ENCODE measurements at places on chromosomes 16 and 17. TPM values are rescaled to one million over a fixed set of nuclear protein-coding genes. Genes with fewer than 3 reads are reported as not detected.

The ITGAL gene
- total RNA-seq, result 2.7 TPM

The SLC2A4 gene
- total RNA-seq, result 167 TPM

The SEPTIN12 gene
- total RNA-seq, result not detected

The TNFRSF17 gene
- not detected for total RNA-seq

The PRDM7 gene
- not detected for total RNA-seq

The PRSS53 gene
- 1.3 TPM for total RNA-seq

The ZNHIT3 gene
- total RNA-seq, result 35.1 TPM

The DHODH gene
- 5.2 TPM for total RNA-seq

The WFDC1 gene
- 21.8 TPM for total RNA-seq

The DNAAF8 gene
- 0.42 TPM for total RNA-seq

- DNase-seq, result no peak
- H3K27ac ChIP-seq, result no peak overlapping the region
- no peaks in the 10 kb centered on the region for H3K27me3 ChIP-seq
- H3K4me3 ChIP-seq, result no peak overlapping the region
- H3K36me3 ChIP-seq, result no peaks in the 10 kb centered on the region
These were observed 9.0 kb upstream of the MAP3K14 start for GRCh38 chr17:45325810-45326209.

DNA sequence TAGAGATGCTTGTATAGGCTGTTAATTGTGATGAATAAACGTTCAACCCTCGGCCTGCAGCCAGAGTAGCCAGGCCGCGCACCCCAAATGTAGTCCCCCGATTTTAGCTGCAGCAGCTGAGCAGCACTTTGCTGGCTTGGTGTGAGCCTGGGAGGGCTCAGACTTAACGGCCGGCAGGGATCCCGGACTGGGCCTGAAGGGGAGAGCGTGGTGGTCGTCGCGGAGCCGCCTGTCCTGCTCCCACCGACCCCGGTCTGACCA lies 11.9 kb downstream of the ZNF629 start:
- H3K4me3 ChIP-seq, result peak overlapping the region; percentile 82
- H3K4me1 ChIP-seq, result peaks cover 21% of the 10 kb centered on the region
- DNase-seq, result no peak

DNA sequence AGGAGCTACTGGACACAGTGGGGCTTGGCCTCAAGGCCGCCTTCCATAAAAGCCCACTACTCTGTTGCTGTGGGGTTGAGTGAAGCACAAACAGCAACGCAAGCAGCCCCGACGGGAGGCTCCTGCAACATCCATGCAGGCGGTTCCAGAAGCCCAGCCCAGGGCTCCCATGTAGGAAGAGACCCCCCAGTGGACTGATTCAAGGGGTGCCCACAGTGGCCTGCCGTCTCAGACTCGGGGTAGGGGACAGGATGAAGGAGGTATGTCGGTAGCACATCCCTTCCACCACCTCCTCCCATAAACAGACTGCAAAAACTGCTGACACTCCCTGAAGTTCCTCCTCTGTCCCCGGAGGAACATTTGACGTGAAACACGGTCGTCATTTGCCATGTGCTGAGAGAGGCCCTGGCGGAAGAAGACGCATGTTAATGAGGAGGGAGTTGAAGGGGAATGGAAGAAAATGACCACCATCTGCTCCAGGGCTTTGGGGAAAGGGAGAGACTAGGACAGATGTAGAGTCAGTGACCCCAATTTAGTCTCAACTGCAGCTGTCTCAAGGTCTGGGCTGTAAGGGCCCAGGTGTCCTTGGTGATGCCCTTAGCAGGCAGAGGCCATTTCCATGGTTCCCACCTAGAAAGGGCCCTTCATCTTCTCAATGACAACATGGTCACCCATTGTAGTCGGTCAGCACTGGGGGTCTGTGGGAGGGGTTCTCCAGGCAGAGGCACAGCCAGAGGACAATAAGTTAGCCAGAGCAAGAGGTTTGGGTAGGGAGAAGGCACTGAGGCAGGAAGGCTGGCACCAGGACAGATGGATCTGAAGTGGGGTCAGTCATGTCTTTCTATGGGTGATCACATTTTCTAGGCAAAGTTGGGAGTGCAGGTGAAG lies 200.6 kb downstream of the CPPED1 start:
- no peak overlapping the region for H3K27ac ChIP-seq
- H3K36me3 ChIP-seq, result no peaks in the 10 kb centered on the region
- H3K4me3 ChIP-seq, result no peak overlapping the region
- H3K4me1 ChIP-seq, result no peaks in the 10 kb centered on the region

- H3K27me3 ChIP-seq, result peaks cover 40% of the 10 kb centered on the region
- peaks cover 66% of the 10 kb centered on the region for H3K4me1 ChIP-seq
- no peak overlapping the region for H3K4me3 ChIP-seq
These were observed 2.3 kb upstream of the CBX4 start for GRCh38 chr17:79841369-79842135.

DNA sequence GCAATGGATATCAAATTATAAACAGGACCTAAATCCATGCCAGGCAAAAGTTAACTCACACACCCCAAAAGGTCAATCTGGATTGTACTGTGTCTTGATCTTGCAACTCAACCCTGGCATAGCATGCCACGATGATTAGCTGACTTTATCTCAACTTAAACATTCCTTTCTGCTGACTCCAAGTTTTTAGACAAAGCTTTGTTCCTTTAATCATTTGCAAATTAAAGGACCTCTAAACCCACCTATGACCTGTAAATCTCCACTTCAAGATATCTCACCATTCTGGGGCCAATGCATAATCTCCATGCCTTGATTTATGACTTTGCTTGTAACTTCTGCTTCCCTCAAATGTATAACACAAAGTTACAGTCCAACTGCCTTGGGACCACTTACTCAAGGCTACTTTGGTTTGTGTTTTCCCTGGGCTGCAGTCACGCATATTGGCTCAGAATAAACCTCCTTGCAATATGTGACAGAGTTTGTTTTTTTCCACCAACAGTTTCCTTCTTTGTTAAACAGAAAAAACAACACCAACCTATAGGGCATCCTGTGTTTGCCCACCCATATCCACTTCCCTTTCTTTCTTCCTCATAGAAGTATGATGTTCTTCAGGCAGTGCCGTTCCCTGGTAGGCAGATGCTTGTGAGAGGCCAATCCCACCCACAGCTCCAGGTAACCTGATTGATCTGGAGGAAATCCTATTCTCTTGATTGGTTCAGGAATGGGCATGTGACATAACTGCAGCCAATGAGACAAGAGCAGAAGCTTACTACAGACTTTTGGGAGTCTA lies 390.6 kb upstream of the ERCC4 start:
- no peaks in the 10 kb centered on the region for H3K36me3 ChIP-seq
- no peaks in the 10 kb centered on the region for H3K4me1 ChIP-seq
- peak; percentile 29 for DNase-seq
- H3K27ac ChIP-seq, result no peak overlapping the region

DNA sequence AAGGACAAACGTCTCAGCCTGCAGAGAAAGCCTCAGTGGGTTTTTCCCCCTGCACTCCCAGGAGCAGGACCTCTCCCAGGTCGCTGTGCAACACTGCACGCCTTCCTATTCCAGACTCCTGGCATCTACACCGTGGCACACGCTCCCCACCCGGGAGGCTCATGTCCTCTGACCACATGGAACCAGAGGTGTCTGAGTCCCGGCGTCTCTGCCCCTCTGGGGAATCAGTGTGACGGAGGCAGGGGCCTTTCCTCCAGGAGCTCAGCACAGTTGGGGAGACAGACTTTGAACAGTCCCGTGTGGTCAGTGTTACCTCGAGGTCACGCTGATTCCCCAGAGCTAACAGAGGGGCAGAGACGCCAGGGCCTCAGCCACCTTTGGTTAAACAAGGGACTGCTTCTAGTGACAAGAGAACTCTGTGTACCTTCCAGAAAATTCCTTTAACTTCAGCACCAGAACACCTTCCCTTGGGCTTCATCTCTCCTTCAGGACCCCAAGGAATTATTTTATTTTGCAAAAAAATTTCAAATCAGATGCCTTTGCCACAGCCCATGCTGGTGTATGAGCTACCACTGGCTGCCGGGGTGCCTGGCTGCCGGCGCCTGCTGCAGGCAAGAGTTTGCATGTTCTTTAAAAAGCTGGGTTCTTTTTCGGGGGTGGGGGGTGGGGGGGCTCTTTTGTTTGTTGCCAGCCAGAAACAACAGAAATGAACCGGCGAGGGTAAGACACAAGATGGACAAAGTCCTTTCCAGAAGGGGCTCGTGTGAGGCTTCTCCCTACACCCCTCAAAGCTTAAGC lies 6.6 kb downstream of the CANT1 start:
- H3K36me3 ChIP-seq, result peaks cover 5% of the 10 kb centered on the region
- no peak overlapping the region for H3K4me3 ChIP-seq
- no peak overlapping the region for H3K27ac ChIP-seq
- H3K27me3 ChIP-seq, result no peaks in the 10 kb centered on the region
- DNase-seq, result no peak

DNA sequence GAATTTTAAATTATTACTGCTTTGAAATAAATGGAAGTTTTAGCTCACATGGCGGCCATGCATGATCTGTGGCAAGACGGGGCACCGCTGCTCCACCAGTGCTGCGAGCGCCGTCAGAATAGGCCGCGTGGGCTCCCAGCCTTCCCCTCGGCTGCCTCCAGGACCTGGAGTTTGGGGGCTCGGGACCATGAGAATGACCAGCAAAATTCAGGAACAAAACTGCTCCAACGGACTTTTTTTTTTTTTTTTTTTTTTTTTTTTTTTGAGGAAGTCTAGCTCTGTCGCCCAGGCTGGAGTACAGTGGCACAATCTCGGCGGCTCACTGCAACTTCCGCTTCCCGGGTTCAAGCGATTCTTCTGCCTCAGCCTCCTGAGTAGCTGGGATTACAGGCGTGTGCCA lies 38.3 kb upstream of the AKAP1 start:
- H3K27me3 ChIP-seq, result no peaks in the 10 kb centered on the region
- peak overlapping the region; percentile 30 for H3K27ac ChIP-seq
- peaks cover 21% of the 10 kb centered on the region for H3K4me1 ChIP-seq
- H3K4me3 ChIP-seq, result peak overlapping the region; percentile 56

- H3K36me3 ChIP-seq, result no peaks in the 10 kb centered on the region
- DNase-seq, result no peak
- H3K27me3 ChIP-seq, result no peaks in the 10 kb centered on the region
- no peak overlapping the region for H3K4me3 ChIP-seq
These were observed 16.6 kb upstream of the RNF135 start for GRCh38 chr17:30954046-30954830.

DNA sequence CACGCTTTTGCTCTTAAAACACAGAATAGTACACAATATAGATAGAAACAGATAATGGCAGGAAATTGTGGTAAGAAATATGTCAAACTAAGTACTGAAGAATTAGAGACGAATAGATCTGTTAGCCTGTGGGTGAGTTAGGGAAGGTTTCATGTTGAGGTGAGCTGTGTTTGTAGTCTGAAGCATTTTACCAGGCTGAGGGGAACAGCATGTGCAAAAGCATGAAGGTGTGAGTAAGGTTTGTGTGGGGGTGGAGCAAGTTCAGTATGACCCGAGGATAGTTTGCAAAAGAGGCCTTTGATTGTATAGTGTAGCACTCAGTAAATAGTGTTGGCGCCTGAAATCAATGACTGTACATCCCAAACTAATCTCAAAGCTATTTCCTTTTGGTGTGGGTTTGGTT lies 13.8 kb downstream of the IGSF6 start:
- H3K27me3 ChIP-seq, result no peaks in the 10 kb centered on the region
- no peak for DNase-seq
- no peak overlapping the region for H3K4me3 ChIP-seq
- H3K27ac ChIP-seq, result no peak overlapping the region

GRCh38 chr17:3598078-3598477 lies 11.1 kb downstream of the TRPV1 start:
- DNase-seq, result no peak
- H3K36me3 ChIP-seq, result peaks cover 15% of the 10 kb centered on the region
- peaks cover 11% of the 10 kb centered on the region for H3K4me1 ChIP-seq
- H3K27ac ChIP-seq, result no peak overlapping the region
- H3K4me3 ChIP-seq, result no peak overlapping the region

GRCh38 chr16:59514651-59515050 lies 780.5 kb upstream of the GOT2 start:
- H3K36me3 ChIP-seq, result no peaks in the 10 kb centered on the region
- no peak for DNase-seq
- H3K27ac ChIP-seq, result no peak overlapping the region

- no peaks in the 10 kb centered on the region for H3K27me3 ChIP-seq
- no peaks in the 10 kb centered on the region for H3K4me1 ChIP-seq
- H3K36me3 ChIP-seq, result peaks cover 29% of the 10 kb centered on the region
- no peak for DNase-seq
- no peak overlapping the region for H3K27ac ChIP-seq
These were observed 10.0 kb upstream of the CLEC18C start for GRCh38 chr16:70163596-70163995.

GRCh38 chr16:76277460-76278030 lies 344 bp downstream of the CNTNAP4 start:
- H3K27ac ChIP-seq, result no peak overlapping the region
- DNase-seq, result no peak
- no peaks in the 10 kb centered on the region for H3K27me3 ChIP-seq
- no peaks in the 10 kb centered on the region for H3K4me1 ChIP-seq

- H3K27me3 ChIP-seq, result peaks cover 13% of the 10 kb centered on the region
- H3K36me3 ChIP-seq, result no peaks in the 10 kb centered on the region
- peaks cover 75% of the 10 kb centered on the region for H3K4me1 ChIP-seq
- H3K4me3 ChIP-seq, result peak overlapping the region; percentile 53
These were observed 2.2 kb downstream of the IRX3 start for GRCh38 chr16:54284319-54284930.

DNA sequence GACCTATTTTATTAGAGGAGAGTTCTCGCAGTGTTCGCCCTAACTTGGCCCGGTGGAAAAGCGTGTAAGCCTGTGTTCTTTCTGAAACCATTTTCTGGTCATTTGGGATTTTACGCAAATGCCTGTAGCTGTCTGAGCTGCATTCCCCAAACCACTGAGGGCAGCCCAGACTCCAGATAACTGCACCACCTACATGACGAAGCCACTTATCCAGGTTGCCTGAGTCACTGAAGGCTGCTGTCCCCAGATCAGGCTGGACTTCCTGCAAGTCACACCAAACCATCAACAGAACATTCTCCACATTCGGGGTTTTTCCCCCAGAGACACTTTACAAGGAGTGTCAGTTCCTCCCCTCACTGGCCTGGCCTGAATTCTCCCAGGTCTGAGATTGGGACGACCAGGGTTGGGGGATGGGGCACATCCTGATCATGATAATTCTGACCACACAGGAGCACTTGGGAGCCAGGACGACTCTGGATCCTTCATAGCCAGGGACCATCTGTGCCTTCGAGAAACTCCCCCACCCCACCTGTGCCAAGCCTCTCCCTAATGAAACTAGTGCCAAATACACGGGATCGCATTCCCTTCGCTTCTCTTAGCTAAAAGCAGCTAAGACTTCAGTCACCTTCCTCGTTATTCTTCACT lies 2.3 kb downstream of the RPRML start:
- H3K27me3 ChIP-seq, result peaks cover 68% of the 10 kb centered on the region
- no peak overlapping the region for H3K4me3 ChIP-seq
- peaks cover 22% of the 10 kb centered on the region for H3K4me1 ChIP-seq
- H3K36me3 ChIP-seq, result no peaks in the 10 kb centered on the region

- H3K4me1 ChIP-seq, result no peaks in the 10 kb centered on the region
- no peaks in the 10 kb centered on the region for H3K36me3 ChIP-seq
- H3K27ac ChIP-seq, result no peak overlapping the region
- no peaks in the 10 kb centered on the region for H3K27me3 ChIP-seq
These were observed 202.7 kb downstream of the CDH11 start for GRCh38 chr16:64919141-64919540.

- peaks cover 52% of the 10 kb centered on the region for H3K27me3 ChIP-seq
- no peaks in the 10 kb centered on the region for H3K4me1 ChIP-seq
- H3K27ac ChIP-seq, result no peak overlapping the region
- no peak overlapping the region for H3K4me3 ChIP-seq
- DNase-seq, result no peak
- H3K36me3 ChIP-seq, result no peaks in the 10 kb centered on the region
These were observed 31.3 kb downstream of the ASIC2 start for GRCh38 chr17:33261820-33262219.

- no peaks in the 10 kb centered on the region for H3K27me3 ChIP-seq
- H3K4me3 ChIP-seq, result no peak overlapping the region
- no peaks in the 10 kb centered on the region for H3K4me1 ChIP-seq
- no peaks in the 10 kb centered on the region for H3K36me3 ChIP-seq
- no peak overlapping the region for H3K27ac ChIP-seq
- no peak for DNase-seq
These were observed 333.1 kb upstream of the MAF start for GRCh38 chr16:79933603-79934002.
